ENCODE measurements at places on chromosomes 7 and 10.

- no peak for DNase-seq
These were observed 30.2 kb upstream of the ARHGAP12 start for GRCh38 chr10:31958856-31959255.

DNA sequence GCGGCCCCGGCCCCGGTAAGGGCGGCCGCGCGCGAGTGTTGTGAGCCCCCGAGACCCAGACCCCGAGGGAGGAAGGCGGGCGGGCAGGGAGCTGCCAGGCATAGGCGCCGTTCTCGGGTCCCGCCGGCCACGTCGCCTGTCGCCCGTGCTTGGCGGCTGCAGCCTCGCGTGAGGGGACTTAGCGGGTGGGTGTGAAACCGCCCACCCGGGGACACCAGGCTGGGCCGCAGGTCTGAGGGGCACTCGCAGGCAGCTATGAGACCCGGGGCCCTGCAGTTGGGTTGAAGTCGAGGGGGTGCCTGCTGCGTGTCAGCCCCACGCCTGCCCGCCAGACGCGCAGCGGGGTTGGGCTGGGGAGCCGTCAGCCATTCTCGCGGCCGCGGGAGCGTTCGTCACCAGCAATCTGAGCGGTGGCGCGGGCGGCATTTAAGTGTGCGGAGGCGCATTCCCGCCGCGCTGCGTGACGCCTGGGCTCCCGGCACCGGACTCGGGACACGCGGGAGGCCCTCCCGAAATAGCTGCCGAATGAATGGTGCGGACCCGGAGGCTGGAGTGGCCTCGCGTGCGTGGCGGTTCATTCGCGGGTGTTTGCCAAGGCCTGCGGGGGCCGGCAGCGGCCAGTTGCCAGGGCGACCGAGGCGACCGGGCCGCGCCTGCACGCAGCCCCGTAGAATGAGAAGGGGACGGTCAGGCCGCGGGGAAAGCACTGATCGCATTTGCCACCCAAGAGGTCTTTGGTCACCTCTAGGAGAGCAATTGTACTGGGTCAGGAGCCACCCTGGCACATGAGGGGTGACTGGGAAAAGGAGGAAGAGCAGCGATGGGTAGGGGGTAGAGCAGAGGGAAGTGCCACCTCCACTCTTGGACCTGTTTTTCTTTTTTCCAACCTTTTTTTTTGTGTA lies 750 bp downstream of the ZNF398 start:
- DNase-seq = no peak

- no peak for DNase-seq
These were observed 49.7 kb downstream of the MICALL2 start for GRCh38 chr7:1409555-1409954.

DNA sequence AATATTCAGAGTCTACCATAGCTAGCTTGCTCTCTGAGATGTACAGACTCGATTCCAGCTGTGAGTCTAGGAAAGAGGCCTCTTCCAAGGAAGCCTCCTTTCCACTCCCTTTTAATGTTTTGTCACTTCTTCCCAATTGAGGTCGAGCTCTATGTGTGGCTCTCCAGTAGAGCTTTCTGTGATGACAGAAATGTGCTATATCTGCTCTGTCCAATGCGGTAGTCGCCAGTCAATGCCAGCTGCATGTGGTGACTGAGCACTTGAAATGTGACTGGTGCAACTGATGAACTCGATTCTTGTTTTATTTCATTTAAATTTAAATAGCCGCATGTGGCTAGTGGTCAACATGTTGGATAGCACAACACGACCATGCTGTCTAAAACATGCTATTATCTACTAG lies 387.0 kb upstream of the NRP1 start:
- DNase-seq = no peak

DNA sequence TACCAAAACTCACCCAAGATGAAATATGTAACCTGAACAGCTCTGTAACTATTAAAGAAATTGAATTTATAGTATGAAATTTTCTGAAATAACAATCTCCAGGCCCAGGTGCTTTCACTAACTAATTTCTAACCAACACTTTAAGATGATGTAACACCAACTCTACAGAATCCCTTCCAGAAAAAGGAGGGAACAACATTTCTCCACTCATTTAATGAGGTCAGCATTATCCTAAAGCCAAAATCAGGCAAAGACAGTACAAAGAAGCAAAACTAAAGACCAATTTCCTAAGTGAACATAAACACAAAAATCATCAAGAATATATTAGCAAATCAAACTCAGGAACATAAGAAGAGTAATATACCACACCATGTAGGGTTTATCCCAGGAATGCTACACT lies 65.5 kb downstream of the KMT2C start:
- no peak for DNase-seq

DNA sequence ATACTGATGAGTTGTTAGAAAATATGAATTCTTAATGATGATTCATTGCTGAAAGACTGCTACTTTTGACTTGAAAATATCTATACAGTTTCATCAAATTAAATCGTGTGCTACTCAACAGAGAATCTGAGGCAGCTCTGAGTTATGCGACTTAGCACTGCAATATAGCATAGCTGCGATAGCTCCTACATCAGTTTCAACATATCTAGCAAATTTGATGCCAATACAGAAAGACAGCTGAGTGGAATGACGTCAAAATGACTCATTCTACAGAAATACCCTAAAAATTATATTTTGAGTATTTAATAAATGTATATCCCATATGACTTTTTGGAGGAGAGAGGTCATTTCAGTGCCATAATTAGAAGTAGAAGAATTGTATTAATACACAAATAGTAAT lies 1.1 kb upstream of the TARP start:
- no peak for DNase-seq

- DNase-seq = no peak
These were observed 45.2 kb downstream of the PARD3 start for GRCh38 chr10:34769899-34770298.

- DNase-seq = no peak
These were observed 29.6 kb downstream of the IDE start for GRCh38 chr10:92544296-92544695.

DNA sequence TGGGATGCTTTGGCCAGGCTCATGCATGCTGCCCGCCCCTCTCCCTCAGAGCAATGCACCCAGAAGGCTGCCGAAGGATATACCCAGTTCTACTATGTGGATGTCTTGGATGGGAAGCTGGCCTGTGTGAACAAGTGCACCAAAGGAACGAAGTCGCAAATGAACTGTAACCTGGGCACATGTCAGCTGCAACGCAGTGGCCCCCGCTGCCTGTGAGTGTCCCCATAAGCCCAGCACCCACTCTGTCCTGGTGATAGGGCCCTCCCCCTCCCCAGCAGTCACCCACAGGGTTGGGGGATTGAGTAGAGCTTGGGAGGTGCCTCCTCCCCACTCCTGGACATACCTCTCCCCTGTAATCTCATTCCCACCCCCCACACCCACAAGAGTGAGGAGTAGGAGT lies 7.0 kb upstream of the MUC17 start:
- DNase-seq = no peak

Data from NCI-H1694 (cell line).